Activated CD8-positive, alpha-beta T cell treated with anti-CD3 and anti-CD28 coated beads, Interleukin-2, amount 10 ng/mL, durations not matched to agents 7 days and 5 days (primary cell): ENCODE measurements at places on chromosomes 1 and 21. TPM values are rescaled to one million over a fixed set of nuclear protein-coding genes. Genes with fewer than 3 reads are reported as not detected.
A peak's percentile ranks its signal among the peaks of the same experiment; 100 is the strongest.

PM20D1 gene
- 0.55 TPM for total RNA-seq

STIL gene
- 48.0 TPM for total RNA-seq

DNA sequence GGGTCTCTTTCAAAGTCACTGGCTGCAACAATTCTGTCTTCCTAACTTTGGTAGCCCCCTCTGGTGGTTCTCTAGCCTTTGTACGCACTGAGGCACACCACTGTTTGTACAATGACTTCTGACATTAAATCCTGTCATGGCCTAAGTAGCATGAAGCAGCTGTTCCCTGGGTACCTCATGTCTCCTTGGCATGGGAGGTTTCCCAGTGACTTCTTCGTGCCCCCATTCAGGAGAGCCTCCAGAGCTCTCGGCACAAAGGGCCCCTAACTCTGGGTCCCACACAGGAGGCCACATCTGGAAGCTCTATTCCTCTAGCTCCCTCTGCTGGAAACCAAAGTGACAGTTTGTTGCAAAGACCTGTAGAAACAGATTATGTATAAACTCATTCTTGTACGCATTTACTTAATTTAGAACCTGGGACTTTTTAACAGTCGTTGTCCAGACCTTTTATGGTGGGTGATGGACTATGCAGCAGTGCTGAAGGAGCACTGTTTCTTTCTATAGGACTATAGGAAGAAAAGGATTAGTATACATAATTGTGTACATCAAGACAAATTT lies 13.4 kb downstream of the SWT1 start:
- no peaks in the 10 kb centered on the region for H3K36me3 ChIP-seq
- peak overlapping the region; percentile 13 for H3K4me3 ChIP-seq
- H3K27ac ChIP-seq: no peak overlapping the region

DNA sequence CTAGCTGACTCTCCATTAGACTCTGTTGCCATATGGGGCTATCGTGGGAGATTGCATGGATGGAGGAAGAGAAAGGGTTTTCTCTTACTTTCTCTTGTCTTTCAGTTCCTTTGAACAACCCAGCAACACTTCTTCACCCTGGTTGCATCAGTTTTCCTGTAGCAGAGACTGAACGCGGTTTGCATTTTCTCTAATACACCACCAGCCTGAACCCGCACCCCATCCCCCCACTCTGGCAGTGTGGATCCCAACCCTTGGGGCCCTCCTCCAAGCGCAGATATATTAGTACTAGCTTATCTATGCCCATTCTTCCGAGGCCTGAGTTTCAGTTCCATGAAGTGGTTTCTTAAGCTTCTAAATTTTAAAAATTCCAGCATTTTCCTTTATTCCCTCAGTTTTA lies 12.6 kb downstream of the DR1 start:
- DNase-seq: no peak
- H3K27ac ChIP-seq: no peak overlapping the region
- H3K27me3 ChIP-seq: no peaks in the 10 kb centered on the region
- H3K4me3 ChIP-seq: no peak overlapping the region
- peaks cover 69% of the 10 kb centered on the region for H3K36me3 ChIP-seq
- peaks cover 48% of the 10 kb centered on the region for H3K4me1 ChIP-seq

- no peak overlapping the region for H3K4me3 ChIP-seq
- no peak overlapping the region for H3K27ac ChIP-seq
- H3K27me3 ChIP-seq: no peaks in the 10 kb centered on the region
- peaks cover 6% of the 10 kb centered on the region for H3K4me1 ChIP-seq
Observed at GRCh38 chr1:8891401-8891800, 12.9 kb upstream of the ENO1 start.

SLC45A3 gene
- total RNA-seq: 0.21 TPM

GABPB2 gene
- total RNA-seq: 32.7 TPM

TAS1R3 gene
- 0.78 TPM for total RNA-seq

GRCh38 chr1:67750691-67751054 lies 65.7 kb downstream of the GADD45A start:
- no peaks in the 10 kb centered on the region for H3K36me3 ChIP-seq
- no peak for DNase-seq
- no peak overlapping the region for H3K27ac ChIP-seq
- no peak overlapping the region for H3K4me3 ChIP-seq
- H3K27me3 ChIP-seq: peaks cover 11% of the 10 kb centered on the region

TSPAN2 gene
- 0.84 TPM for total RNA-seq

IGSF9 gene
- not detected for total RNA-seq

- no peak for DNase-seq
- H3K4me3 ChIP-seq: no peak overlapping the region
- H3K36me3 ChIP-seq: no peaks in the 10 kb centered on the region
- no peaks in the 10 kb centered on the region for H3K4me1 ChIP-seq
- H3K27ac ChIP-seq: no peak overlapping the region
Observed at GRCh38 chr1:212484701-212485570, 52.2 kb downstream of the NENF start.

DNA sequence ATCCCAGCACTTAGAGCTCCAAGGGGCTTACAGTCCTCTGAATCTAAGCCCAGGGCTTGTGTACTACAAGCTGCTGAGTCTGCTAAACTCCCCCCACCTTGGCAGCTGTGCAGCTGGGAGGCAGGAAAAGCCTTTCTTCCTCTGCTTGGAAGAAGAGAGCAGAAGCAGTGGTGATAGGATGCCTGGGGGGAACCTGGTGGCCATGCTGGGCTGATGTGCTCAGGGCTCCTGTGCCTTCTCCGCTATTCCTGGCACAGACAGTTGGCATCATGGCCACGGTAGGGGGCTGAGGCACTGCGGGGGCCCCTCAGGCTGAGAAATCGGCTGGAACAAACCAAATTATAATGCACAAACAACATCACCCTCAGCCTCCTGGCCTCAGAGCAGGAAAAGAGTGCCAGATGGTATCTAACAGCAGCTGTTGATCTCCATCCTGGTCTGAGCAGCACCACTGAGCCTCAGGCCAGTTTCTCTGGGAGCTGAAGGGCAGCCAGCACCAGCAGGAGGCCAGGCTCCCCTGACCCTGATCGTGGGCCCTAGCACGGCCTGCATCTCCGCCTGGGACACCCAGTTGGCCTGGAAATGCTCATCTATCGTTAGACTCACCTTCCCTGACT lies 35.8 kb downstream of the ECE1 start:
- no peak for DNase-seq
- H3K4me3 ChIP-seq: no peak overlapping the region
- H3K27ac ChIP-seq: no peak overlapping the region
- no peaks in the 10 kb centered on the region for H3K27me3 ChIP-seq
- peaks cover 48% of the 10 kb centered on the region for H3K36me3 ChIP-seq

DNA sequence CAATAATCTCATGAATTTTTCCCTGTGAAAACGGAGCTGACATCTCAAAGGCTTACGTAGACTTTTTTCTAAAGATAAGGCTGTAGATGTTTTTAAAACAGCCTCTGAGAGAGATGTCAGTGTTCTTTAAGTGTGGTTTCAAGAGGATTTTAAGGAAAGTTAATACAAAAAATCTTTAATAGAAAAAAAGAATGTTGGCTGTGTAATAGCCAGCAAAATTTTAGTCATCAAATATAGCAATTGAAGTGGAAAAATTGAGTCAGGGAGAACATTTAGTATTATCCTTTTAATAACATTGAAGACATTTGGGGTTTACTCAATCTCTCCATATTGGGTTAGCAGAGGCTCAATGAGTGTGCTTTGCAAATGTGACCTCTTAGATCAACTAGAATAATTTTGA lies 38.6 kb upstream of the CHRM3 start:
- H3K36me3 ChIP-seq: no peaks in the 10 kb centered on the region
- no peak overlapping the region for H3K27ac ChIP-seq
- no peaks in the 10 kb centered on the region for H3K4me1 ChIP-seq
- H3K27me3 ChIP-seq: no peaks in the 10 kb centered on the region
- no peak for DNase-seq
- no peak overlapping the region for H3K4me3 ChIP-seq

- H3K27me3 ChIP-seq: peaks cover 43% of the 10 kb centered on the region
- peaks cover 9% of the 10 kb centered on the region for H3K4me1 ChIP-seq
- H3K36me3 ChIP-seq: no peaks in the 10 kb centered on the region
- no peak overlapping the region for H3K4me3 ChIP-seq
- H3K27ac ChIP-seq: no peak overlapping the region
Observed at GRCh38 chr1:161497961-161498360, 7.3 kb upstream of the FCGR2A start.

C1orf141 gene
- not detected for total RNA-seq

XCL2 gene
- 41.8 TPM for total RNA-seq

GRCh38 chr1:184724843-184725242 lies 29.8 kb downstream of the EDEM3 start:
- H3K36me3 ChIP-seq: peaks cover 39% of the 10 kb centered on the region
- H3K4me1 ChIP-seq: no peaks in the 10 kb centered on the region
- no peak for DNase-seq

DNA sequence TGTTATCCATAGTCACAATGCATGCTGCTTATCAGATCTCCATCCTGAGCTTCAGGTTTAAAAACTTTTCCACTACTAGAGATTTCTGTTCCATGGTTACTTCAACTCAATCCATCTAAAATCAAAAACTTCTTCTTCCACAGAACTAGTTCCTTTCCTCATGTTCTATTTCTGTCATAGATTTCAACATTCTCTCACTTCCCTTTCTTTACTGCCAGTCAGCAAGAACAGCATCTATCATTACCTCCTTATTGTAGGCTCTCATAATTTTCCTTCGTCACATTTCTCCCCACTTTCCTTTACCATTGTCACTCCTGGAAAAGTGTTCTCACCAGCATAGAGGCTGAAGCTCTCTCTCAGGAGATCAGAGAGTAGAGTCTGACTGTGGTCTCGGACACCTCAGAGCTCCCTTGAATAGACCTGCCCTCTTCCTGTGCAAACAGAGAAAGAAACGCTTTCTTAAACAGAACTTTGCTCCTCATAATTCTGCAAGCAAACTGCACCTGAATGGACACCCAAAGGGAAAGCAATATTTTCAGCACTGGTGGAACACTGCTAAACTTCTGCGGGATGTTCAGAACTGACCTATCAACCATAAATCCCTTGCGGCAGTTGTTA lies 48.7 kb upstream of the KIRREL1 start:
- H3K27me3 ChIP-seq: no peaks in the 10 kb centered on the region
- DNase-seq: no peak
- H3K4me3 ChIP-seq: no peak overlapping the region
- H3K36me3 ChIP-seq: no peaks in the 10 kb centered on the region

DNA sequence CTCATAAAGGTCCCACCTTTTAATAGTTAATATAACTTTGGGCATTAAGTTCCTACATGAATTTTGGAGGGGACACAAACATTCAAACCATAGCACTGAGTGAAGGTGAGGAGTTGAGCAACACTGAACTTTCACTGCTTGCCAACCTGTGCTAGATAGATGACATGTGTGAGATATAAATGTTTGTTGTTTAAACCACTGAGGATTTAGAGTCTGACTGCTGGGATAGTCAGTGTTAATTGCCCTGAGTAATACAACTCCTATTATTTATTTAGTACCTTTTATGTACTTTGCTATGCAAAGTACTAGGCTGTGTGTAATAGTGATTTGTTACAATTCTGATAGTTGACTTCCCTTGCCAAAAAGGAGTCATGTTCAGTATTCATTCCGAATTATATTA lies 32.4 kb upstream of the SLC16A1 start:
- DNase-seq: no peak
- H3K4me3 ChIP-seq: no peak overlapping the region
- H3K36me3 ChIP-seq: peaks cover 2% of the 10 kb centered on the region

FCRL2 gene
- not detected for total RNA-seq

RHOU gene
- total RNA-seq: 9.5 TPM

DNA sequence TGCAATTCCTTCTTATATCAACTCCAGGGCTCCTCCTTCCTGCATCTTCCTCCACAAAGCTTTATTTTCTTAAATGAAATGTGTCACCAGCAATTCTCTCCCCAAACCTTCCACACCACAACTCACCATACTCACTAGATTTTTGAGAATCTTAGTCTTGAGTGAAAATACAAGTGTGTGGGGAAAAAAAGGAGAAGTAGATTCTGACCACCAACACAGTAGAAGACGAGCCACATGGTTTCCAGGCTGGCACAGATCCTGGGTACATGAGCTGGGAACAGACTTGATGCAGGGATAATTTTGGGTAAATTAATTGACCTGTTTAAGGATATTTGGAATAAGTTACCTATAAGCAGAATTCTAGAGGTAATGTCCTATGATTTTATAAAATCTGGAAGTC lies 72.8 kb upstream of the KCNJ15 start:
- H3K27ac ChIP-seq: no peak overlapping the region
- no peak for DNase-seq
- peaks cover 4% of the 10 kb centered on the region for H3K27me3 ChIP-seq
- no peak overlapping the region for H3K4me3 ChIP-seq

ITPKB gene
- total RNA-seq: 47.0 TPM

DNA sequence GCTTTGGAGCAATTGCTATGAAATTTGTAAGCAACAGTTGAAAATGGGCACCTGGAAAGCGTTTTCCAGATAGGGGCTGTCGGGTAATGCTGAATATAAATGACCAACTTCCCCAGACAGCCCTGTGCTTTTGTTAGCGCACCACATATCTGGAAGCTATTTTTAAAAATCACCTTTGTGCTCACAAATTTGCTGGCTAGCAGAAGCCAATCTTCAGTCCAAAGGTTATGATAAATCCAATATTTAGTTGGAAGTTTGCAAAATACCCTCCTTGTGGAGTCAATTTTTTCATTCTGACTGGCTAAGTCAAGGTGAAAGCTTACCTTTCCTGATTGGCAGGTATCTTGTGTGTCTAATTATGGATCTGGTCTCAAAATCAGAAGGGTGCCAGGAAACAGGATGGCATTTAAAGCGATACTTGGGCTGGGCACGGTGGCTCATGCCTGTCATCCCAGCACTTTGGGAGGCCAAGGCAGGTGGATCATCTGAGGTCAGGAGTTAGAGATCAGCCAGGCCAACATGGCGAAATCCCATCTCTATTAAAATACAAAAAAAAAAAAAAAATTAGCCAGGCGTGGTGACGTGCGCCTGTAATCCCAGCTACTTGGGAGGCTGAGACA lies 124.1 kb upstream of the AJAP1 start:
- H3K36me3 ChIP-seq: no peaks in the 10 kb centered on the region
- H3K27me3 ChIP-seq: no peaks in the 10 kb centered on the region
- no peak overlapping the region for H3K4me3 ChIP-seq
- H3K4me1 ChIP-seq: no peaks in the 10 kb centered on the region

GRCh38 chr21:31611445-31611844 lies 48.0 kb upstream of the SOD1 start:
- no peak overlapping the region for H3K4me3 ChIP-seq
- peaks cover 2% of the 10 kb centered on the region for H3K36me3 ChIP-seq
- peaks cover 2% of the 10 kb centered on the region for H3K27me3 ChIP-seq

DNA sequence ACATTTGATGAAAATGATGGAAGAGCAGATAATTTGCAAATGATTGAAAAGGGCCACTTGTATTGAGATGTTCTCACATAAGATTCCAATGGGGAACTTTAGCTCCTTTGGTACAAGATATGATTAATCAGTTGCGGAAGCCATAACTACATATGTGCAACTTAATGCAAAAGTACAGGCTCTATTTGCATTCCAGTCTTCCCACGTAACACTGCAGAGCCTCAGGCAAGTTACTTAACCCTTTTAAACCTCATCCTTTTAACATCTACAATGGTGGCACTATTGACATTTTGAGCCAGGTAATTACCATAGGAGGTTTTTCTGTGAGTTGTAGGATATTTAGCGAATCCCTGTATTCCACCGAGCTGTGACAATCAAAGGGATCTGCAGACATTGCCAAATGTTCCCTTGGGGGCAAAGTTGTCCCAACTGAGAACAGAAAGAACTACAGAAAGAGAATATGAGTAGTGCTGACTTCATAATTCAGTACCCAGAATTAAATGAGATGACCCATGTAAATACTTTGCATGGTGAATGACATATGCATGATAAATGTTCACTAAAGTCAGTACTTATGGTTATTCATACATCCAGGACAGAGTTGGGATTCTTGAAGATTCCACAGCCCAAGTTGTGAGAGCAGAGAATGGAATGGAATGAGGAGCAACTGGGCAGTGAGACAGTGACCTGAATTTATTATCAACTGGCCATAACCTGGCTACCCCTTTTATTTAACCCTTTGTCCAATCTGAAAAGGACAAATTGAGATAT lies 62.6 kb downstream of the SPAG17 start:
- no peak overlapping the region for H3K27ac ChIP-seq
- no peaks in the 10 kb centered on the region for H3K36me3 ChIP-seq
- H3K4me3 ChIP-seq: no peak overlapping the region
- H3K27me3 ChIP-seq: no peaks in the 10 kb centered on the region

C1orf226 gene
- not detected for total RNA-seq

KDF1 gene
- total RNA-seq: not detected
